ENCODE measurements at places on chromosomes 3 and 15.

DNA sequence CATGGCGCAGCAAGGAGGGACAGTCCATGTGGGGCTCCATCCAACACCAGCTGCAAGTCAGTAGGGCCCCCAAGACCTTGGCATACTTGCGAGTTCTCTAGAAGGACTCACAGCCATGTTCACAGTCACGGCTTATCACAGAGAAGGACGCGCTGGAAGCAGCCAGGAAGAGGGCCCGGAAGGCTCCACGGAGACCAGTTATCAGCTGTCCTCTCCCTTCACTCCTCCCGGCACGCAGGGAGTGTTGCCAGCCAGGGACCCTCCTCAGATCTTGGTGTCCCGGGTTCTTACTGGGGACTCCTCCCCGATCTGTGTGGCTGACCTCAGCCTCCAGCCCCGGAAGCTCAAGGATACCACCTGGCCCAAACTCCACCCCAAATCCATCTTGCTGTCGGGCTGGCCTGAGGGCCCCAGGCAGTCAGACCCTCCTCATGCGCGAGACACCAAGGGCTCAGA is 68.0 kb downstream of the SLTM start:
- DNase-seq: no peak

- DNase-seq: no peak
Observed at GRCh38 chr15:27219636-27220035, 248.7 kb downstream of the GABRG3 start.

- DNase-seq: no peak
Observed at GRCh38 chr15:90046911-90047392, 45.8 kb downstream of the ZNF710 start.

- DNase-seq: no peak
Observed at GRCh38 chr3:71251156-71251775, 332.3 kb downstream of the FOXP1 start.

- no peak for DNase-seq
Observed at GRCh38 chr15:88736204-88736603, 67.0 kb upstream of the ACAN start.

DNA sequence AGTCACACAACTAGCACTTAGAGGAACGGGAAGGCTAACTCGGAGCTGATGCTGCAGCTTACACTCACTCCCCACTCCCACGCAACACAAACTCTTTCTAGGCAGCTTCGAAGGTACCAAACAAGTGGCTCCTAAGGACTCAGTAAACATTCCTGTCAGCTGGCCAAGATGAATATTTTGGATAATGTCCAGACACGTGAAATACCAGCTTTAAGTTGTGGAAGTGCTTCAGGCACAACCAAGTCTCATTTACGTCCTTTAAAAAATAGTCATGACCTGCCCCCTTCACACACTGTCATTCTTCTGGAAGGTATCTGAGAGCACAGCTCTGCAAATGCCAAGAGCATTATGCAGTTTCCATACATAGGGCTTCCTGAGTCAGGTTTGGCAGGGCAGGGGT is 1005.9 kb upstream of the CFAP20DC start:
- DNase-seq: no peak

DNA sequence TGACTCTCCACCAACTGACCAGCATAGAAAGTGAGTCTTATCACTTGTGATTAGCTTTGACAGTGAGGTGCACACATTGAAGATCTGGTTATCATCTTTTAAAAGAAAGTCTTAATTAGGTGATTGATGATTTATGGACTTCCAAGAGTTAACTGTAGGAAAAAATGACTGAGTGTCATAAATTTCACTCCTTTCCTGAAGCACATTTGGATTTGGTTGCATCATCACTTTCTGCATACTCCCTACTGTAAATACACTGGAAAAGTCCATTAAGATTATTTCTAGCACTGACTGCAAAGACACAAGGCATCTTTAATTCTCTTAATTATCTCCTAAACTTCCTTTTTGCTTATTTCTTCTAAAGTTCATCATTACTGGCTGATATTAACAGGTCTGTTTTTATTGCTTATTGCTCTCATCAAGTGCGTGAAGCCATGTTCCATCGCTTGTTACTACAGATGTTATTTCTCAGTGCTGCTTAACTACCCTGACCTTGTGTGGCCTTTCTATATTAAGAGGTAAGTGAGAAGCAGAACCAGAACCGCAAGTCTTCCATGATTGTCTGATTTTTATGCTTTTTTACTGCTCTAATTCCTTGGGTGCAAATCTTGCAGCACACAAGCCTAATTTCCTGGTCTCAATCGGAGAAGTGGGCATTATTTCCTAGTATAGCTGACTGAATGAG is 153.2 kb downstream of the MEIS2 start:
- no peak for DNase-seq
